ENCODE measurements at places on chromosomes 3 and 15.

DNA sequence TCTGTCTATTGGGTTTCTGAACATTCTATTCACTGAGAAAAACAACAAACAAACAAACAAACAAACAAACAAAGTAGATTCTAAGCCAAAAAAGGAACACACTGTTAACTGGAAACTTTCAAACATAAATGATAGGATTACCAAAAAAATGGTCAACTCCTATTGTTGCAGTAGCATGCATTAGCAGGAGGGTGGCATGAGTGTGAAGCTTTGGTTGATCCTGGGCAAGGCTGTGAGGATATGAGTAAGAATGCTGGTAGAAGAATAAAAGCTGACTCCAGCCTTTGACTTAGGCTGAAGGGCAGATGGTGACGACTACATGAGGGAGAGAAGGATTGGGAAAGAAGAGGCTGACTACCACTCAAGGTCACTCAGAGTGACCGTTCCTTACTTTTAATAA lies 810.3 kb downstream of the VGLL3 start:
- DNase-seq = no peak

DNA sequence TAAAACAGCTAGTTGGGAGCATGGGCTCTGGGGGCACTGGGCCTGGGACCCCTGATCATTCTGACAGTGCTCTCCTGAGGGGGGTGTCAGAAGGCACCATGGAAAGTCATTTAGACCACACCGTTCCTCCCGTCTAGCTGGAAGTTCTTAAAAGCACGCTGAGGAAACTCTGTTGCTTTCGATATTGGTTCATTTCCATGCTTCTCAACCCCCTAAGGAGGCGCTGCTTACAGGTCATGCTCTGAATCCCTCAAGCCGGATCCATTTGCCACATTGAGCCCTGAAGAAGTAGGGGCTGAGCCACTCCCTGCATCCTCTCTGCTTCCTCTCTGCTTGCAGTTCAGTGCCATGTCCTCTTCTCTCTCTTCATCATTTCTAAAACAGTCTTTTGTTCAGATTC lies 187.2 kb downstream of the CACNA2D3 start:
- DNase-seq = no peak

DNA sequence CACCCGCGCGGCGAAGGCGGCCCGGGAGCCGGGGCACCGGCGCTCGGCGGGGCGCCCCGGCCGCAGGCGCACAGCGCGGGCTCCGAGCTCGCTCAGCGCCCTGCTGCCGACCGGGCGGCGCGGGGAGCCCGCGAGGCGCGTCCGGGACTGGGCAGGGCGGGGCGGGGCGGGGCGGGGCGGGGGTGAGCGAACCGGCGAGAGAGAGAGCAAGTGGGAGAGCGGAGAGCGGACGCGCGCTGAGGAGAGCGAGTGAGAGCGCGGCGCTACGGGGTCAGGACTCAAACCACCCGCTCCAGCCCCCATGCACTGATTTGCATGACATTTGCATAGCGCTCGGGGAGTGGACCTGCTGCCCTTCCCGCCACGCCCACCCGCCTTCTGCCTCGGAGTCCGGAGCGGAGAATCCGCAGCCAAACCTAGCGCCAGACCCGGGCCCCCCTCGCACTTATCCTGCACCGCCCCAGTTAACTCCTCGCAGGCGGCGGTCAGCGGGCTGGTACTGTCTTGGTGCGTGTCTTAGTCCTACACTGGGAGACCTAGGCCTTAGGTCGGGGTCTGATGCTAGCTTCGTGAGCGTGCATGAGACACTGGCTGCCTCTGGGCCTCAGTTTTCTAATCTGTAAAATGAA lies at the start of gene MYLK:
TSS of gene MYLK (minus strand) at position 130 of the 629 bp plus-strand sequence. CDS start 90,491 bp downstream, outside the sequence.
- peak; percentile 15 for DNase-seq

- DNase-seq = no peak
Measured at GRCh38 chr3:50567011-50567385, 549 bp downstream of the C3orf18 start.

GRCh38 chr3:61650276-61650675 lies 88.9 kb downstream of the PTPRG start:
- no peak for DNase-seq

GRCh38 chr3:39819899-39820298 lies 10.5 kb downstream of the MYRIP start:
- no peak for DNase-seq

DNA sequence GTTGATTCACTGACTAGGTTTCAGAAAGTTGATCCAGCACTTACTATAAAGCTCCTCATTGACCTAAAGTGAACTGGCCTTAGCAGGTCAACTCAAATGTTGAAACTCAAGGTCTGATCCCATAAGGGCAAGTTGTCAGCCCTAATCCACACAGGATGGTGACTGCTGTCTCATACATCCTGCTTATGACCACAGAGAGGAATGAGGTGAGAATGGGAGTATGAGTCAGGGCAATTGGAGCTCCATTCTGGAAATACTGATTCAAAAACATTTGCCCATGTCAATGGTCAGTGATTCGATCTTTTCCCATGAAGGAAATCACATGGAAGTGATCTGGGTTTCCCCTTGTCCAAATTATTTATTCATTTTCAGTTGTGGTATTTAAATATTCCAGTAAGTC lies 78.7 kb downstream of the ZNF385D start:
- no peak for DNase-seq

DNA sequence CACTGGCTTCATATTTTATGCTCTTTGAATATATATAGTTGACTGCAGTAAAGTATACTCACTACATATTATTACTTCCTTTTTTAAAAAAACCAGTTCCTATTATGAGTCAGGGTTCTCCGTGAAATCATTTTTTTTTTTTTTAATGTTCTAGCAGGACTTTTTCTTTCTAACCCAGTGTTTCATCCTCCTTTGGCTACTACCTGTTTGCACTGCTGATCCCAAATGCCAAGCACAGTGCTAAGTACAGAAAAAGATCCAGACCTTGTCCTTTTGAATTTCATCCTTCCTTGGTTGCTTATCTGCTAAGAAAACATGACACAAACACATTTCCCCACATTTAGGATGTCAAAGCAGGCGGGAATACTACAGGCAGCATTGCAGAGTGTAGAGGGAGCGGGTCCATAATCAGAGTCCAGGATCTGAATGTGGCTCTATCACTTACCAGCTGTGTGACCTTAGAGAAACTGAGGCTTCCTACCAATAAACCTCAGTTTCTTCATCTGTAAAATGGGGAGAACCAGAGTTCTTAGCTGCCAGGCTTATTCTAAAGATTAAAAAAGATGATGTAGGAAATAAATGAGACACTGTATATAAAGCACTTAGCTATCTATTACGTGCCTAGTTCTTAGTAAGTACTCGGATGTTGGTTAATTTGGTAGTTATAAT lies 37.2 kb upstream of the ANPEP start:
- DNase-seq = no peak

- DNase-seq = no peak
Measured at GRCh38 chr15:89441295-89441812, 55.0 kb downstream of the RHCG start.

DNA sequence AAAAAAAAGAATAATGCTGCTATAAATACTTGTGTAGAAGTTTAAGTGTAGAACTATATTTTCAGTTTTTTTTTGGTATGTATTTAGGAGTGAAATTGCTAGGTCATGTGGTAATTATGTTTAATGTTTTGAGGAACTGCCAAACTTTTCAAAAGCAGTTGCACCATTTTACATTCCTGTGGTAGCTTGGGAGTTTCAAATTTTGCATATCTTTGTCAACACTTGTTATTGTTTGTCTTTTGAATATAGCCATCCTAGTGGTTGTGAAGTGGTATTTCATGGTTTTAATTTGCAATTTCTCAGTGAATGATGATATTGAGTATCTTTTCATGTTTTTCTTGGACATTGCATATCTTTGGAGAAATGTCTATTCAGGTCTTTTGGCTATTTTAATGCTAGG lies 30.4 kb downstream of the SKIL start:
- DNase-seq = no peak

- DNase-seq = no peak
Measured at GRCh38 chr3:9347887-9348286, 15.0 kb upstream of the THUMPD3 start.

DNA sequence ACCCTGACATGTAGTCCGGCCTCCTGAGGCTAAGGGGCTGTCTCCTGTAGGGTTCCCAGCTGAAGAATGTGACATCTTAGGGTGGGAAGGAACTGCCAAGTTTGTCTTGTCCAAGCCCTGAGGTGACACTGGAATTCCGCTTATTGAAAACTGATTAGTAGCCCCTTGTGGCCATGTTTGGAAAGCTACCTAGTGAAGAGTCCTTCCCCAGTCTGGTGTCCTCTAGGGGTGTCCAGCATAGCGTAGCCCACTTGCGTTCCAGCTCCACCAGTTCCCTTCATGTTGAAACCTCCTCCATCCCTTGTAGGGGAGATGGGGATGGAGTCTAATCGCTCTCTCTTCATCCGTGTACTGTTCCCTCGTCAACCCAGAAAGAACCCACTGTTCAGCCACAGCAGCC lies 79.5 kb downstream of the CHDH start:
- DNase-seq = no peak

DNA sequence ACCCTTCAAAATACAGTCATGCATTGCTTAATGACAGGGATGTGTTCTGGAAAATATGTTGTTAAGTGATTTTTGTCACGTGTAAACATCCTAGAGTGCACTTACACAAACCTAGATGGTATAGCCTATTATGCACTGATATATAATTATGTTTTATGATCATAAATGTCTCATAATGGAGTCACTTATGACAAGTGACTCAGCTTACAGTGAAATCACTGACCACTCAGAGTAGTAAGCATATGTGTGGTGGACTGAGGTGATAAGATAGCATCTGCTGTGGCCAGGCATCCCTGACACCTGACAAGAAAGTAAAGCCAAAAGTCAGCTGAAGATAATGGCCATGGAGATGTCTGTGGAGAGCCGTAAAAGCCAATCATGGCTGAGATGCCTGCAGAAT lies 5.4 kb downstream of the ACAD11 start:
- DNase-seq = no peak

- DNase-seq = peak; percentile 36
Measured at GRCh38 chr15:63466378-63467192, 37.8 kb upstream of the USP3 start.

GRCh38 chr3:48429960-48430707 lies at the start of gene PLXNB1:
Gene PLXNB1 (minus strand): TSS chr3:48430086. CDS start chr3:48424611, 5,475 bp downstream.
- no peak for DNase-seq

GRCh38 chr3:30614373-30614772 lies 8.0 kb downstream of the TGFBR2 start:
- no peak for DNase-seq

- DNase-seq = no peak
Measured at GRCh38 chr15:80496096-80496495, 91.9 kb downstream of the ARNT2 start.

DNA sequence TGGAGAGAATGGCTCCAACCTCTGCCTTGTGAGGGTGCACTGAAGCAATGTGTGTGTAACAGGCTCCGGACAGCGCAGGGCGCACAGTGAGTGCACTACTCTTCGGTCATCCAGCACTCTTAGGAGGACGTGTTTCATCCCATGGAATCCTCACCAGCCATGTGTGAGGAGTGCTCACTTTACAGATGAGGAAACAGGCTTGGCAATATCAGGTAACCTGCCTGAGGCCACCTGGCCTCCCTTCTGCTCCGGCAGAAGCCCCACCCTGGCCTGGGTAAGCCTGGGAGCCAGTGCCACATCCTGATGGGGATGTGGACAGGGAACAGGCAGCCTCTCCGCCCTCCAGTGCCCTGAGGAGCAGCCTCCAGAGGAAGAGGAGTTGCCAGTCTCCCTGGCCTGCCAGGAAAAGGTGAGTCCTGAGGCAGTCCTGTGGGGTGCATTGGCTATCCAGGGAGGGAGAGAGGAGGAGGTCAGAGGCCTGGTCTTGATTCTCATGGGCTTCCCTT lies 39.4 kb upstream of the LIMD1 start:
- DNase-seq = no peak

- DNase-seq = no peak
Measured at GRCh38 chr15:62428259-62428658, 263.2 kb upstream of the C2CD4B start.

- DNase-seq = no peak
Measured at GRCh38 chr15:67902579-67903009, 62.7 kb upstream of the RNU6-1 start.

- DNase-seq = no peak
Measured at GRCh38 chr3:78745847-78746246, 1022.0 kb downstream of the ROBO1 start.

DNA sequence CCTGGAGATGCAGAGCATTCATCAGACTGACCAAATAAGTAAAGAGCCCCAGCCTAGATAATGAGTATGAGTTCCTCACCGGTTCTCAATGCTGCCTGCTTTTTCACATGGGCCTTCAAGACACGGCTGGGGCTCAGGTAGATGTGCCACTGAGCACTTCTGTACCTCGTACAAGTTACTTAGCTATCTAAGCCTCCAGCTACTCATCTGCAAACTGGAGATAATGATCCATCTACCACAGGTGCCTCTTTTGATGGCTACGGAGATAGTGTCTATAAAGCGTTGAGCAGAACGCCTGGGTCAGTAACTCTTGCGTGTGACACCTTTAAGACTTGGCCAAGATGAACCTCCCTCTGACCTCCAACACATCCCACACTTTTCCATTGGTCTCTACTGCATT lies 56.3 kb downstream of the CCR4 start:
- DNase-seq = peak; percentile 32

- no peak for DNase-seq
Measured at GRCh38 chr3:184184546-184185230, 1.3 kb upstream of the ABCF3 start.

GRCh38 chr3:16739541-16740105 lies 134.4 kb upstream of the DAZL start:
- DNase-seq = no peak

GRCh38 chr3:54960701-54961100 lies 32.8 kb upstream of the LRTM1 start:
- DNase-seq = no peak

GRCh38 chr3:61221759-61222362 lies 29.4 kb downstream of the FHIT start:
- DNase-seq = no peak

DNA sequence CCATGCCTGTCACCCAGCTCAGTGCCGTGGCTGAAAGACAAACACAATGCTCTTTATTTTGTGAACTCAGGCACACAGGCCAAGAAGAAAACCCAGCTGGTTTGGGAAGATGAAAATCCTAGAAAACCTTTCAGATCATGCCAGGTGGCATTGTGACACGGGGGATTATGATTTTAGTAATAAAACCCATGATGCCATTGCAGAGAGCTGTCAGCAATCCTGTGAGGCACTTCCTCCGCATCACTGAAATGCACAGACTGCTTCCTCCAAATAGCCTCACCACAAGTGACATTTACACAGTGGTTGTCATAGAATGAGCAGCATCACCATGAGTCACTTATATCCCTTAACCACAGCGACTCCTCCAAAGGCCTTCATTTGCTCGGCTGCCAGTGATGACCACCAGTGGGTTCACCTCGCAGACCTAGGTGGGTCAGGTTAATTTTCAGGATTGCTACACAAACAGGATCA lies 22.7 kb downstream of the ABHD6 start:
- no peak for DNase-seq

- no peak for DNase-seq
Measured at GRCh38 chr15:65245096-65245856, 34.0 kb upstream of the CILP start.

- DNase-seq = no peak
Measured at GRCh38 chr3:104892044-104892443, 474.7 kb upstream of the ALCAM start.
